ENCODE measurements at places on chromosomes 11 and 22.

- peak; percentile 44 for DNase-seq
Observed at GRCh38 chr11:69320756-69321741, 27.1 kb downstream of the MYEOV start.

DNA sequence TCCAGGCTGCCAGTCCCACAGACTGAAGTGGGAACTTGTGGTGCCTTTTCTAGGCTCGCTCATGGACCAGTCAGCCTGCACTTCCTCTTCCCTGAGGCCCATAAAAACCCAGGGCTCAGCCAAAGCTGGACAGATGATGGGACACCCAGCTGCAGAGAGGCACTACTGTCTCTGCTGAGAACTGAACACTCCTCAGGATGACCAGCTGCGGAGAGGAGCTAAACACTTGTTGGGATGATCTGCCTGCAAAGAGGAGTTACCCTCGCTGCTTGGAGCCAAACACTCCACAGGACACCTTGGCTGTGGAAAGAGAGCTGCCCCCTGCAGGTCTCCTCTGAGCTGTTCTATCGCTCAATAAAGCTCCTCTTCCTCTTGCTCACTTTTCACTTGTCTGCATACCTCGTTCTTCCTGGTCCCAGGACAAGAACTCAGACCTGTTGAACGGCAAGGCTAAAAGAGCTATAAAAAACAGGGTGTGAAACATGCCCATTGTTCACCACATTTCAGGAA, 465.5 kb downstream of the GUCY1A2 start:
- DNase-seq = no peak

DNA sequence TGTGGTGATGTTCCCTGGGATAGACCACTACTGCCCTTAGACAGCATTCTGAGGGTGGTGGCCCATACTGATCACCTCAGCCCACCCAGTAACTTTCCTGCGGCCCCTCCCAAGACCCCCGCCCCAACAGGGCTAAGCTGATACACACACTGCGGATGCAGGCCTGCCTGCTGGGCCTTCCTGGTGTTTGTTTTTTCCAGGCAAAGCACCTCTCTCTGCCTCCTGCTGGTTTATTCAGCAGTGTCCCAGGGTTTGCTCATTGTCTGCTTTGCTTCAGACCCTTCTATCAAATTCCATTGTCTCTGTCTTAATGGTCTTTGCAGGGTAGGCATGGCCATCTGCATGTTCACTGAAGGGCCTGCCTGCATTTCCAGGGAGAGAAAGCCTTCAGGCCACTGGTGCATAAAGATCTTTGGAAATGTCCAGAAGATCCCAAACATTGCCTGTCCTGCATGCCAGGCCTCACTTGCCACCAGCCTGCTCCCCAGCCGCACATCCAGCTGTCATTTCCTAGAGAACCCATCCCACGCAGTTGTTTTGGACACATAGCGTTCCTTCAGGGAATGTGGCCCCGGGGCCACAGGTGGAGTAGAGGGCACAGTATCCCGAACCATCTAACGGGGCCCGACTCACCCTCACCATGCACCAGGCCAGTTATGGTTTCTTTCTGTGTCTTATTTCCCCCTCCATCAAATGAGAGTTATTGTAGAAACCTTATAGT, 50.2 kb downstream of the BCR start:
- no peak for DNase-seq

- DNase-seq = no peak
Observed at GRCh38 chr11:1102221-1102971, 27.7 kb downstream of the MUC2 start.

DNA sequence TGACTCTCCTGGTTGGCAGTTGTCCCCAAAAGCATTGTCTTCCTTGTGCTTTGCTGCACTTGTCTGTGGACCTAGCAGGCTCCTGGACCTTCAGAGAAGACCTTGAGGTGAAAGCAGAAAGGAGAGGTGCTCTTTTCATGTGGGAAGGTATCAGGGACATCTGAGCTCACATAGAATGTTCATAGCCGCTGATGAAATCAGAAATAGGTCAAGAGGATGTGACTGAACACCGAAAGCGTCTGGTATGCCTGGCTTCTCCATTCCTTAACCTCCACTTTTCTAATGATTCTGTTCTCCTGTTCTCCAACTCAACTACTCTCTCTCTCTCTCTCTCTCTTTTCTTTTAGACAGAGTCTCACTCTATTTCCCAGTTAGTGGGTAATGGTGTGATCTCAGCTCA, 6.2 kb upstream of the CUL5 start:
- DNase-seq = no peak

- DNase-seq = no peak
Observed at GRCh38 chr11:57776031-57776521, 14.5 kb downstream of the CTNND1 start.

DNA sequence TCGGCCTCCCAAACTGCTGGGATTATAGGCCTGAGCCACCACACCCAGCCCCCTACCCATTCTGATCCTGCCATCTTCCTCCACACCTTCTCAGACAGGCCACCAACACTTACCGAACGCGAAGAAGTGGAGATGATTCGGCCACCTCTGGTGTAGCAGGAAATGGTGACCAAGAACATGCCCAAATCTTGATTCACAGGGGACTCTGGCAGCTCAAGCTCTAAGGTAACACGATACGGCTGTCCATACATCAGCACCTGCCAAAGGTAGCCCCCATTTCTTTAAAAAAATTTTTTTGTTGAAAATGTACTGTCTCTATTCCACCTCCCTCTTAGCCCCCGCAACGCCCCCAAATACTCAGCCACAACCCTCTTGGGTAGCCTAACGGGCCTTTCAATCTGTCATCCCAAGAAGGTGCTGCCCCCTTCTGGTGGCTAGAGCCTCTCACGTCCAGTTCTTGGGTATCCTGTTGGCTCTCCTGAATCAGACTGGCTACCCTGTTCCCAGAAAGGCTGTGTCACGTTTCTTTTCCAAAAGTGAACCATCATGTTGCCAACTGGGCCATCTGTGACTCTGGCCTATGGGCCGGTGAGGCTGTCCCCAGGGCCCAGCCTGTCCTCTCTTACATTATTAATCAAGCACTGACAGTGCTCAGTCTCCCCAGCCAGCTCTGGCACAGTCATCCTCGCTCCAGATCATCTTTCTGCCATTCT, 5.3 kb upstream of the LRRN4CL start:
- peak; percentile 41 for DNase-seq

DNA sequence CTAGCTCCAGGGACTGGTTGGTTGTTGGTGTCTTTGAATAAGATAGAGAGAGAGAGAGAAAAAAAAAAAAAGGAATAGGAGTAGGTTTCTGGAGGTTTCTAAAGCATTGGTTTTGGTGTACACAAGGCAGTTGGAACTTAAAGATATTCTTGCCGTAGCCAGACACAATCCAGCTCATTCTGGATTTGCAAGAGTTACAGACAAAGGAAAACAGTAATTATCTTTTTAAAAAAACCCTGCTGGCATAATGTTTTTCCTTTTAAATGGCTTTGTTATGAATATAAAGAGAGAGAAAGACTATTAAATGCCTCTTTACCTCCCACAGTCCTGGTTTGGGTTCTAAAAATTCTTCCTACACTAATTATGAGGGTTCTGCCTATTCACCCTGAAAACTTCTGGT, 120.4 kb upstream of the RAG2 start:
- no peak for DNase-seq

- no peak for DNase-seq
Observed at GRCh38 chr11:120137187-120137610, 714 bp downstream of the TRIM29 start.

DNA sequence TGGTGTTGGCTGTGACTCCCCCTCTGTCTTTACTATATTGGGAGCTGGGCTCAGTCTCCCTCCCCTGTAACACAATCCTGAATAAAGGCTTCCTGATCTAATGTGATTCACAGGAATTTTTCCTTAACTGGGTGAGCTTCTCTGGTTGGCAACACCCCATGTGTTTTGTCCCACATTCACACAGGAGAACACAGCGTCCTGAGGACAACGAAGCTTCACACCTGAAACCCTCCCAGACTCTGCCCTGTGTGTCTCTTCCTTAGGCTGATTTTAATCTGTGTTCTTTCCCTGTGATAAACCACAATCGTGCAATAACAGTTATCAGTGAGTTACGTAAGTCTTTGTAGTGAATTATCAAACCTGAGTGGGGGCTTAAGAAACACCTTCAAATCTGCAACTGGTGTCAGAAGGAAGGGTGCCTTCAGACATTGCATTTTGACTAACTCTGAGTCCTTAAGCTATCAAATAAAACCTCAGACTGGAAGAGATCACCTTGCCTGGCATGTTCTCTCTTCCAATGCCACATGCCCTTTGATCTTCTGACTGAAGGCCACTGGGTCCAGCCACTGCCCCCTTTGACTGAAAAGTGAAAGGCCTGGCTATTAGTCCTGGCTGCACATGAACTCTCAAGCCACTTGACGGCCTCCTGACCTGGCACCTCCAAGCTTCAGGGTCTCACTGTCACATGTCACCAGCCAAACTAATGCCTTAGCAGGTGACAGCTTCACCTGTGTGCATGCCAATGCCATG, 17.3 kb downstream of the APOL3 start:
- DNase-seq = no peak

GRCh38 chr11:115456019-115456418, 48.2 kb downstream of the CADM1 start:
- DNase-seq = no peak

DNA sequence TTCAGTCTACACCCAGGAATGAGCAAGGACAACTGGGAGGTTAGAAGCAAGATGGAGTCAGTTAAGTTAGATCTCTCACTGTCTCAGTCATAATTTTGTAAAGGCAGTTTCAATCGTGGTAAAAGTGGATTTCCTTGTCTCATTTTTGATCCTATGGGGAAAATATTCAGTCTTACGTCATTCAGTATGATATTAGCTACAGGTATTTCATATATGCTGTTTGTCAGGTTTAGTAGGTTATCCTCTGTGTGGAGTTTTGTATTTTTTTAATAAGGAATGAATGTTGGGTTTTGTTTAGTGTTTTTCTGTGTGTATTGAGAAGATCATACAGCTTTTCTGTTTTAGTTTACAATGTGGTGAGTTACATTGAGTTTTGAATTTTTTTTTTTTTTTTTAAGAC, 11.8 kb downstream of the SPECC1L start:
- no peak for DNase-seq

DNA sequence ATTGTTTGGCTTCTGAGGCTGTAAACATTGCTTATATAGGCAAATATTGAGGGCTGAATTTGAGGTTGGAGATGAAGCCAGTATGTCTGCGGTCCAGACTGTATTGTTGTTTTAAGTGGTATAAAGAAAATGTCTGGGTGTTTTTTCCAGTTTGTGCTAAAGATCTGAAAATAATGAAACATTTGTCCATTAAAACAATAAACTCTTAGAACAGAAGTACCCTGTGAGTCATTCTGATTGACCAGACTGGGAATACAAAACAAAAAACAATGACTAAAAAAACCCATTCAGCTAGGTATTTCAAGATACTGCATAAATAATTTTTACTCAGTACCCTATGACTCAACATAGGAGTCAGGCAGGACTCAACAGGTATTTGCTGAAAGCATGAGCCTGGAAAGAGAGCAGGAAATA, 20.4 kb downstream of the ALKBH8 start:
- DNase-seq = no peak

DNA sequence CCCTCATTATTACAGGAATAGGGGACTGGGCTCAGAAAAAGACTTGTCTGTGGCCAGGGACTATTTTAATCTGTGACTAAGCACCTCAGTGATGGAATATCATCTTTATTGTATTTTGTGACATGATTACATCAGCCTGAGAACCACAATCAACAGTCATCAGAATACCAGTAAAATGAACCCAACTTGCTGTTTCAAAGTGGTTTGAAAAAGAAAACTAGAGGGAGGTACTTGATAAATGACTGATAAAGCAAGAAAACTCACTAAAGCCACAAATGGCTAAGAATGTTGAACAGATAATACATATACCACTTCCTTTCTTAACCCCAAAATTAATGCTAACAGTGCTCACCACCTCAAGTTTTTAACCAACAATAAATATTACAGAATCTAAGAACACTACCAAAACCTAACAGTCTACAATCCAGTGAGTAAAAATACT, 155.7 kb downstream of the ATG16L2 start:
- DNase-seq = no peak

DNA sequence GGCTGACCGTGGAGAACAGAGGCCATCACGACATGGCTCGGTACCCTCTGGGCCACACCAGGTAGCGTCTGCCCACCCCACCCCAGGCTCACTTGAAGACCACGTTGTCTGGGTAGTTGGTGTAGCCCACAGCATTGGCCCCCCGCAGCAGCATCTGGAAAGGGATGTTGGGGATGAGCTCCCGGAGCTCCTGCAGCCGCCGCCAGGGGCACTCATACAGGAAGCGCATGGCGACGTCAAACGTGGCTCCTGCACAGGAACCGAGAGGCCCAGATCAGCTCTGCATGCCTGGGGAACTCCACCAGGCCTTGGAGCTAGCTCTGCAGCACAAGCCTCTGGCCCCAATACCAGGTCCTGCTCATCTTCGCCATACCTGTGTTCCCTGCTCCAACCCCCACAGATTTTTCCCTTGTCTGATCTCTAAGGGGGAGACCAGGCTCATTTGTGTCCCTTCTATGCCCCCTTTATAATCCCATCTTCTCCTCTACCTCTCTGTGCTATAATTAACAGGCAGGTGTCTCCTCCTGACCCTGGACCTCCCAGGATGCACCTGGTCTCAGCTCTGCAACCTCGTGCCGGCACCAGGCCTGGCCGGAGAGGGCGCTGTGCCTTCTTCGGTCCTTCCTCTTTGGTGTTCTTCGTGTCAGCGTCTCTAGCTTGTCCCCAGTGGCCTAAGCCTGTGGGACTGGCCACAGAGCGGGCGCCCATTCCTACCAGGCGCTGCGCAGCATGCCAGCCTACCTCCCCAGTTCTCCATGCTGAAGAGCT, 5.0 kb upstream of the LRFN4 start:
- DNase-seq = no peak

GRCh38 chr11:95916049-95916448, 7.9 kb downstream of the MTMR2 start:
- no peak for DNase-seq

DNA sequence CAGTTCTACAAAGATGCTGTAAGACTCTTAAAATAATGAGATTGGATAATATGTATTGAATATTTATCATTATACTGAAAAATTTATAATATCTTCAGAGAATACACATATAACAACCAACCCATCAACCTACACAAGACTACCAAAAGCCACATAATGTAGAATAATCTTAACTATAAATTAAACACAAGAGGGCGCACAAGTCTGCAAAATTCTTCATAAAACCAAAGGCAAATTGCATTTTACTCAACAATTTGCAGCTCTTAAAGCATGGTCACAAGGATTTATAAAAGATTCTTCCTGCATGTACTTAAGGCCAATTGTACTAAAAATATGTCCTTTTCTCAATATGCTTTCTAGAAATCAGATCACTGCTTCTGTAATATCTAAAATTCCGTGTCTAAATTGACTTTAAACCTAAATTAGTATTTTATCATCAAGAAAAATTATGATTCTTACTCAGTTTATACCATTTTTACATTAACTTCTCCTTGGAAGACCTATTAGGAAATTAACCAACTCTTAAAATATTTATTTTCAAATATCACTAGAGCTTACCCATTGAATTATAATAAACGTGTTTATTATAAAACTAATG, 79.0 kb downstream of the TTC28 start:
- no peak for DNase-seq
